Kidney (tissue), 22 donors: ENCODE measurements at places on chromosomes 6 and 20. TPM values are rescaled to one million over a fixed set of nuclear protein-coding genes. Genes with fewer than 3 reads are reported as not detected.

DNA sequence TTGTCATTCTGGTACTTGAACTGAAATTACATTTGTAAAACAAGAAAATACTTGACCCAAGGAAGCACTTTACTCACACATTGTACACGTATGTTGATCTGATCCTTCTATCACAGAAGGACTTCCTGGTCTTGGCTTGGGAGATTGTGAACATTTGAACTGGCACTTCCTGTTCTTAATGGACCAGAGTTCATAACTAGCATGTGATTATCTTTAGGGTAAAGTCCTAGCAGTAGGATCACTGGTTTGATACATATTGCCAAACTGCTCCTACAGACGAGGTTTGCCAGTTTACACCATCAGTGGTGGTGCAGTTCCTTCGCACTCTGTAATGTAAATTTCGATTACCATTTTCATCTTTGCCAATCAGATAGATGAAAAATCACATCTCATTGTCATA lies 12.7 kb downstream of the HECA start:
- no peak overlapping the region for H3K4me3 ChIP-seq
- H3K27me3 ChIP-seq = no peaks in the 10 kb centered on the region
- peaks cover 4% of the 10 kb centered on the region for H3K4me1 ChIP-seq
- H3K36me3 ChIP-seq = no peaks in the 10 kb centered on the region

- H3K27me3 ChIP-seq = no peaks in the 10 kb centered on the region
- DNase-seq = no peak
- no peaks in the 10 kb centered on the region for H3K36me3 ChIP-seq
Measured at GRCh38 chr6:146587459-146587858, 11.3 kb upstream of the ADGB start.

GRCh38 chr20:3885715-3886114 lies 3.5 kb upstream of the PANK2 start:
- H3K36me3 ChIP-seq = no peaks in the 10 kb centered on the region
- no peak for DNase-seq
- H3K27ac ChIP-seq = no peak overlapping the region

DNA sequence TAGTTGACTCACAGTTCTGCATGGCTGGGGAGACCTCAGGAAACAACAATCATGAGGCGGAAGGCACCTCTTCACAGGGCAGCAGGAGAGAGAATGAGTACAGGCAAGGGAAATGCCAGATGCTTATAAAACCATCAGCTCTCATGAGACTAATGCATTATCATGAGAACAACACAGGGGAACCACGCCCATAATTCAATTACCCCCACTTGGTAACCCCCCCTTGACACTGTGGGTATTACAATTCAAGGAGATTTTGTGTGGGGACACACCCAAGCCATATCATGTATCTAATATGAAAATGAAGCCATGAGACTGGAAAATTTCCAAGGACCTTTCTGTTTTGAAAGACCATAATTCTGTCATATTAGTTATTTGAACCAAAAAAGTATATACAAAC lies 342.4 kb upstream of the PLCB4 start:
- H3K4me3 ChIP-seq = no peak overlapping the region
- H3K4me1 ChIP-seq = no peaks in the 10 kb centered on the region
- H3K27ac ChIP-seq = no peak overlapping the region
- no peaks in the 10 kb centered on the region for H3K27me3 ChIP-seq

The TPX2 gene
- 1.4 TPM for total RNA-seq

DNA sequence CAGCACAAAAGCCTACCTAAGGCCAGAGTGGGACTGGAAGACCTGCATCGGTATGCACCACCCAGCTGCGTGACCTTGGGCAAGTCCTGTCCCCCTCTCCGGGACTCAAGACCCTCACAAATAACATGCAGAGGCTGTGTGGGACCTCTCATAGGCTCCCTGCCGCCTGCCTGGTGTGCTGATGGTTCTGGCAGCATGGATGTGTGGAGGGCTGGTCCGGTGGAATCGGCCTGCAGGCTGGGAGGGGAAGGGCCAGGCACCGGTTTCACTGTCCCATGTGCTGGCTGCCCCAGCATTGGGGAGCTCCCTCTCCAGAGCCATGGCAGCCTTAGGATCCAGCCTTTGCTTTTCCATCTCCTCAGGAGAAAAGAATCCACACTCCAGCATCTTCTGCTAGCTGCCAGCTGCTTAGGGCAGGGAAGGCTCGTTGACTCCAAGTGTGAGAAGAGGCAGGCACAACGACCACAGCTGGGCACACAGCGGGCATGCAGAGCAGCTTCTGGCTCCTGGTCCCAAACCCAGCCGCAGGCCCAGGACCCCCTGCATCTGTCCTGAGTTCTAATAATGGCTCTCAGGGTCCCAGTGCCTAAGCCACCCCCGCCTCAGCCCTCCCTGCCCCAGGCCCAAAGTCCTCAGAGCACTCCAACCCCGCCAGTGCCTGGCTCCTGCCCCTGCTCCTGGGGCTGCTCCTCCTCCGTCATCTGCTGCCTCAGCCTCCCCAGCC lies 32.5 kb downstream of the TFEB start:
- no peaks in the 10 kb centered on the region for H3K27me3 ChIP-seq
- H3K36me3 ChIP-seq = peaks cover 4% of the 10 kb centered on the region
- H3K27ac ChIP-seq = no peak overlapping the region
- no peak overlapping the region for H3K4me3 ChIP-seq
- H3K4me1 ChIP-seq = peaks cover 12% of the 10 kb centered on the region

DNA sequence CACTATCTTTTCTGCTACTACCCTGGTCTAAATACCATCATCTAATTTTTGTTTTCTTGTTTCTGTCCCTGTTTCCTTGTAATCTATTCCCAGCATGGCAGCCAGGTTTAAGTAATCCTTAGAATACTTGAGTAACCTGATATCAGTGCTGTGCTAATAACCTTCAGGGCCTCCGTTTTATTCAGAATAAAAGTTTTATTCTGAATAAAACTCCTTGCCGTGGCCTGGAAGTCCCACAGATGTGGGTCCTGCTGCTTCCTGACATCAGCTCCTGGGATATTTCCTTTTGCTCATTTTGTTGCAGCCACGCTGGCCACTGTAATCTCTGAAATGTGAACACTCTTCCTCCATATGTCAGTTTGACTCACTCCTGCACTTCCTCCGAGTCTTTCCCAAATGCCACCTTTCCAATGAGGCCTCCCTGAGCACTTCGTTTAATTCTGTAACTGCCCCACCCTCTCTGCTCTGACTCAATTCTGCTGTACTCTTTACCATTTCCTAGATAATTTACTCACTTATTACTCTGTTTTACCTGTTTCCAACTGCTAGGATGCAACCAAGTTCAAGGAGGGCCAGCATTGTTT lies 114.0 kb upstream of the FOXA2 start:
- no peak overlapping the region for H3K4me3 ChIP-seq
- H3K27ac ChIP-seq = no peak overlapping the region
- H3K4me1 ChIP-seq = peaks cover 3% of the 10 kb centered on the region
- H3K36me3 ChIP-seq = no peaks in the 10 kb centered on the region
- DNase-seq = no peak
- no peaks in the 10 kb centered on the region for H3K27me3 ChIP-seq

- no peaks in the 10 kb centered on the region for H3K27me3 ChIP-seq
- H3K36me3 ChIP-seq = no peaks in the 10 kb centered on the region
- H3K4me3 ChIP-seq = peak overlapping the region; percentile 1
- DNase-seq = no peak
Measured at GRCh38 chr20:53739799-53740785, 146.5 kb upstream of the ZNF217 start.

The NEU1 gene
- 66.9 TPM for total RNA-seq

The EIF2S2 gene
- 51.2 TPM for total RNA-seq

The FAM184A gene
- total RNA-seq = 3.4 TPM

DNA sequence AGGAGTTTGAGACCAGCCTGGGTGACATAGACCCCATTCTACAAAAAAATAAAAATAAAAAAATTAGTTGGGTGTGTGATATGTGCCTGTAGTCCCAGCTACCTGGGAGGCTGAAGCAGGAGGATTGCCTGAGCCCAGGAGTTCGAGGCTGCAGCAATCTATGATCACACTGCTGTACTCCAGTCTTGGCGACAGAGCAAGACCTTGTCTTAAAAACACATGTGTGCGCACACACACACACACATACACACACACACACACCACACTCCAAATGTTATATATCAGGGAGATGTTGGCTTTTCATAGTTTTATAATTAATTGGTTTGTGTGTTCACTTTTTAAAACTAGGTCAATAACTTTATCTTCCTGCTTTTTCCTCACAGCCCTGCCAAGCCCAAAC lies 110.5 kb downstream of the RTN4IP1 start:
- no peak for DNase-seq
- no peak overlapping the region for H3K4me3 ChIP-seq
- no peak overlapping the region for H3K27ac ChIP-seq
- H3K4me1 ChIP-seq = peaks cover 3% of the 10 kb centered on the region

DNA sequence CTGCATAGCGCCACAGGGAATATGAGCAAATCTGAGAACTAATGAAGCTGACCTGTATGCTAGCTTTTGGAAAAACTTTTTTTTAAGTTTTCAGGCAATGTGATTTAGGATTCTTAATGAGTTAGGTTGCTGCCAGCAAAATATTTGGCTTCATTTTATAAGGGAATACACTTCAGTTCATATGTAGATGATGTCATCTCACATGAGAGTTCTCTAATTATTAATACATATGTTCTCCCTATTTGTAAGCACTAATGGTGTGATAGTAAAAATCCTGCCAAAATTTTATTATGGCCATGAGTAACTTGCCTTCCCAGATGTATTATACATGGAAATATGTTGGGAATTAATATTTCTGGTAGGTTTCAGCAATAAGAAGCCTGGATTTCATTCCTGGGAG lies 573.8 kb downstream of the EPM2A start:
- no peak overlapping the region for H3K27ac ChIP-seq
- no peaks in the 10 kb centered on the region for H3K27me3 ChIP-seq
- H3K4me3 ChIP-seq = no peak overlapping the region
- H3K36me3 ChIP-seq = no peaks in the 10 kb centered on the region

The GPX5 gene
- total RNA-seq = not detected

GRCh38 chr20:25050501-25051350 lies 7.2 kb downstream of the ACSS1 start:
- H3K4me1 ChIP-seq = peaks cover 5% of the 10 kb centered on the region
- no peaks in the 10 kb centered on the region for H3K27me3 ChIP-seq
- peaks cover 10% of the 10 kb centered on the region for H3K36me3 ChIP-seq
- no peak overlapping the region for H3K4me3 ChIP-seq

GRCh38 chr20:17679941-17680835 lies 1.9 kb downstream of the RRBP1 start:
- H3K4me3 ChIP-seq = peak overlapping the region; percentile 30
- H3K36me3 ChIP-seq = peaks cover 14% of the 10 kb centered on the region
- H3K27ac ChIP-seq = peak overlapping the region; percentile 85
- H3K4me1 ChIP-seq = peaks cover 23% of the 10 kb centered on the region

DNA sequence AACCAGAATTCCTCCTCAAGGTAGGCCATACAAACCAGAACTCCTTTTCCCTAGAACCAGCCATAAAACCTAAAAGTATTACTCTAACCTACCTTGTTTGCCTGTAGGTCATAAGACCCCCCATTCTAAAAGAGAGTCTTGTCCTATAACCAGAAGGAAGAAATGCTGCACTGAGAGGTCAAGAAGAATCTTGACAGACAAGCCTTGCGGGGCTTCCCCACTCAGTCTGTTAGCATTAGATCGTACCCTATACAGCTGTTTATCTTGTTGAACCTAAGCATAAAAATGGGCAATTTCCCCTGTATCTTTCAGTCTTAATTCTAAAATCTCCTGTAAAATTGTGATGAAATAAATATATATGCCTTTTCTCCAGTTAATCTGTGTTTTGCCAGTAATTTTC lies 52.3 kb upstream of the HFE start:
- no peak overlapping the region for H3K4me3 ChIP-seq
- peaks cover 9% of the 10 kb centered on the region for H3K4me1 ChIP-seq
- H3K27ac ChIP-seq = no peak overlapping the region
- H3K27me3 ChIP-seq = no peaks in the 10 kb centered on the region
- no peaks in the 10 kb centered on the region for H3K36me3 ChIP-seq

DNA sequence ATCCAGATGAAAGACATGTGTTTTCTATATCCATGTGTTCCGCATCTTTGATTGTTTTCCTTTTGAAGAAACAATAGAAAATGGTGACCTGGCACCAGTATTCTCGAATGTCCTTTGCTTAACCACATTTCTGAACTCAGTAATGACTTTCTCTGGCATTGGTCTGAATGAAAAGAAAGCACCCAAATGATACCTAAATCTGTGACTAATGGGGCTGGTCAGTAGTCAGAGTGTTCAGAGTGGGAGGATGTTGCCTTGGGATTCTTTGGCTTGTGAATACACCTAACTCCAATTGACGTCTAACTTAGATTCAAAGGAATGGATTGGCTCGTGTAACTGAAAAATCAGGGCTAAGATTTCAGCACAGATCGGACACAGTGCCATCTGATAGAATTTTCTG lies 27.1 kb downstream of the PARD6B start:
- H3K4me3 ChIP-seq = no peak overlapping the region
- no peaks in the 10 kb centered on the region for H3K36me3 ChIP-seq
- no peaks in the 10 kb centered on the region for H3K4me1 ChIP-seq

DNA sequence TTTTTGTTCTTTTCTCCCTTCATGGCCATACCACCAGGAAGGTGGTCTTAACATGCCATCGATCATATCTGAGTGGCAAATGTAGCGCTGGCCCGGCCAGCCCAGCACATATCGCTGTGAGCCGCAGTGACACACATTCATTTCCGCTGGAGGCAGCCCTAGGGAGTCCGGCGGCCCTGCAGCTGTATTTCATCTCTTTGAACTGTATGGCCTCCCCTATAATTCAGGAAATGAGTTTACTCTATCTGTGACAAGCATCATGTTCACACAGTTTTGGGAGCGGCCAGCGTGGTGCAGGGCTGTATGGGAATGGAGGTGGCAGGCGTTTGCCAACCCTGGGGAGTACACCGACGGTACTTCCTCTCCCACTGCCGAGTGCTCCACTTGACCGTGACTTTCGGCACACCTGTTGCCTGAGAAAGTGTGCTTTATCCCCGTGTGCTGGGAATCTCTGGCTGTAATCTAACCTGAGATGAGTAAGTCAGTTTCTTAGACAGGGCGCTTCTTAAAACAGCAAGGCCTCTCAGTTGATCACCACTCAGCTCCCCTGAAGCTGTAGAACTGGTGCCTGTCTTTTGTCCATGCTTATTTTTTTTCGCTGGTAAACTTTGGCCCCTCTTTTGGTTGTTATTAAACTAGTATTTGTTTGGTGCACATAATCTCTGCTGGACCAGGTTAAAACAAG lies 257.1 kb upstream of the TAB2 start:
- DNase-seq = peak; percentile 83
- H3K4me1 ChIP-seq = peaks cover 12% of the 10 kb centered on the region
- no peak overlapping the region for H3K4me3 ChIP-seq
- H3K36me3 ChIP-seq = no peaks in the 10 kb centered on the region
- H3K27me3 ChIP-seq = no peaks in the 10 kb centered on the region
- no peak overlapping the region for H3K27ac ChIP-seq

The AKAP7 gene
- total RNA-seq = 12.0 TPM

GRCh38 chr6:16625291-16626265 lies 135.7 kb downstream of the ATXN1 start:
- no peaks in the 10 kb centered on the region for H3K36me3 ChIP-seq
- H3K27me3 ChIP-seq = no peaks in the 10 kb centered on the region
- no peak overlapping the region for H3K4me3 ChIP-seq
- H3K4me1 ChIP-seq = no peaks in the 10 kb centered on the region
- no peak overlapping the region for H3K27ac ChIP-seq

- H3K27ac ChIP-seq = no peak overlapping the region
- H3K27me3 ChIP-seq = no peaks in the 10 kb centered on the region
- DNase-seq = no peak
- H3K36me3 ChIP-seq = no peaks in the 10 kb centered on the region
Measured at GRCh38 chr20:49518576-49518975, 36.1 kb upstream of the KCNB1 start.
